Type B pancreatic cell (in vitro differentiated cells): ENCODE measurements at places on chromosomes 7 and 10. TPM values are rescaled to one million over a fixed set of nuclear protein-coding genes. Genes with fewer than 3 reads are reported as not detected.

DNA sequence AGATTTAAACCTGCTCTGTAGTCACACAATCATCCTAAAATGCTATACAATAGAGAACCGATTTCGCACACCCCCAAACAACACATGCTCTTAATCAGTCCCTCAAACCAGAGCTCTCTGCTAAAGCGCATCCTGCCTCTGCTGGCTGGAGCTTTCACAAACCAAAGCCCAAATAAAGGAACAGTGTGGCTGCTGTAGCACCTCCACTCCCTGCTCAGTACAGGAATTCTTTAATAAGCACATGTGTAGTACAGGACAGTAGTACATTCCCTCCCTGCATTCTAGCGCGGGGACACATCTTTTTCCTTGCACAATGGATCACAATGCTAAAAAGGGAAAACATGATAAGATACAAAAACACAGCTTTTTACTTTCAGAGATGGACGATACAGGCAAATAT, 684.6 kb downstream of the MAGI2 start:
- DNase-seq: no peak

The LIPN gene
- total RNA-seq: 0.24 and 1.5 TPM in 2 replicates

The PRKG1 gene
- total RNA-seq: 7.4 and 12.3 TPM in 2 replicates

- DNase-seq: peak; percentile 68
Measured at GRCh38 chr7:157483971-157484410, 147.2 kb downstream of the DNAJB6 start.

DNA sequence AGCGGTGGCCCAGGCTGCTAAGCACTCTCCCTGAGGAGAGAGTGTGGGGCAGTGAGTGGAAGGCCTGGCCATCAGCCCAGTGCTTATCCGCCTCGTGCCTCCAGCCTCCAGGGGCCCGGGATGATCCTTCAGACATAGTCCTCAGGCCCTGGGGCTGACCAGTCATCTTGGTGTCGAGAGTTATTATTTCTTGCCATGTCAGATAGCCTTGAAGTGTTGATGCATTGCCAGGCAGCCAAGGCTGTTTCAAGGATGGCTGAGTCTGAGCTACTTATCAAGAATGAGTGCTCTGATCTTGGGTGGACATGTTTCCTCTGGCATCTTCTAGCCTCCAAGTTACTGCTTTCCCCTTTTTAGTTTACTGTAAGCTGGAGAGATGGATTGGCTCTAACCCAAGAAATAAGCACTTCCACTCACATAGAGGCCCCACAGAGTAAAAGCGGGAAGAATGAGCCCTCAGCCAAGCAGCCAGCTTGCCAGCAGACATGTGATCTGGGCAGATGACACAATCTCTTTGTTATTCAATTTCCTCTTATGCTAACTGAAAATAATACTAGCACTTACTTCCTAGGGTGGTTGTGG, 136.5 kb upstream of the NAMPT start:
- DNase-seq: no peak

The AGMO gene
- 0.41 and 1.0 TPM in 2 replicates for total RNA-seq

DNA sequence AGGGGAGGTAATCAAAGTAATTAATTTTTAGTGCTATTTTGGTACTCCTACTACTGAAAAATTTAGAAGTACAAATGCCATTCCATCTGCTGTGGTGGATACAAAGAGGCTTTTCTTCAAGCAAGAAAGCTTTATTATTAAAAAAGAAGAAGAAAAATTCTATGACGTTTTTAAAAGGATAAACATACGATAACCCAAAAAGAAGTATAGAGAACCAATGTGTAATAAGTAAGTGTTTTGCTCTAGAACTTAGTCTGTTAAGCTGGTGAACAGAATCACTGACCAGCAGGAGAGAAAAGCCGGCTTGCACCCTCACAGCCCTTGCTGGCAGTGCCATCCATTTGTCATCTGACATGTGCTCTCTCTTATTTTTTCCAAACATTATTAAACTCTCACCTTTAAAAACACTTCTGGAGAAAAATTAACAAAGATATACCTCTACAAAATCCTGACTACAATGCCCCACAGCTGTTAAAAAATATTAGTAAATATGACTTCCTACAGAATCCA, 81.5 kb downstream of the SRPK2 start:
- no peak for DNase-seq

DNA sequence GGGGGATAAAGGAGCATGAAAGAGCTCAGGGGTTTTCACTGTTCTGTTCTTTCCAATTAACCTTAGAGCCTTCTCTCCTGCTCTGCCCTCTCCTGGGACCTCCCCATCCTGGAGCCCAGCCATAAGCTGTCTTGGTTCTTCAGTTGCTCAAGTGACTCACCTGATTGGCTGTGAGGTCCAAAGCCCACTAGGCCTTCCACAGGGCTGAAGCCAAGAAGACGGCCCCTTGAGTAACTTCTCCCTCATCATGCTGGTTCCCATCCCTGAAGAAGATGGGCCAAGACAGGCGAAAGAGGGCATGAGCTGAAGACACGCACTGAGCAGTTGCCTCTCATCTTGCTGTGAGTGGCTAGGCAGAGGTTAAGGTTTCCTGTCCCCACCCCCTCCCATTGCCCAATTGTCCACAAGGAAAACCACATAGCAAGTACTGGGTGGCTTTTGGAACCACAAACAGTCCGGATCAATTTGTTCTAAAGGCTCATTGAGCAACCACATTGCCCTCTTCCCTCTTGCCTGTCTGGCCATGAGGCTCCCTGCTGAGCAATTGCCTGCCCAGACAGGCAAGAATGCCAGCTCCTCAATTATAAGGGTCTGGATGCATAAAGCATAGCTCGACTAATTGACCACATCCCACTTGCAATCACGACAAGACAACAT, 43.9 kb upstream of the GPAM start:
- no peak for DNase-seq

GRCh38 chr10:49157229-49157628, 23.4 kb upstream of the FAM170B start:
- DNase-seq: no peak

DNA sequence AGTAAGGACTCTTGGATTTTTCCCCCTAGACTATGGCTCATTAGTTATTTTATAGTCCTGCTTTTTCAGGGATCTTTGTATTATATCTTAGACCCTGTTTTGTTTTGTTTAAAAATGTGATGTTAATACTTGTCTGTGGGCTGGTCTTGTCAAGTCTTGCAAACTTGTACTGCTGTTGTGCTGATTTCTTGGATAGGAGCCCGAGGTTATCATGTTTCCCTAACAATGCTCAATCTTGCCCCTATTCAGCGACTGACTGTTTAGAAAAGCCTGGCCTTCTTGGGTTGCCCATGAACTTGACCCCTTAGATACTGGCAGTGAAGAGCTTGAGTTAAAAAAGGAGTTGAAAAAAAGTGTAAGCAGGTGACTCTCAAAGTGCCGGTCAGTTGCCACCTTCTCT, 115.7 kb downstream of the KIAA1217 start:
- DNase-seq: no peak

GRCh38 chr7:11742496-11742895, 89.5 kb downstream of the THSD7A start:
- no peak for DNase-seq

DNA sequence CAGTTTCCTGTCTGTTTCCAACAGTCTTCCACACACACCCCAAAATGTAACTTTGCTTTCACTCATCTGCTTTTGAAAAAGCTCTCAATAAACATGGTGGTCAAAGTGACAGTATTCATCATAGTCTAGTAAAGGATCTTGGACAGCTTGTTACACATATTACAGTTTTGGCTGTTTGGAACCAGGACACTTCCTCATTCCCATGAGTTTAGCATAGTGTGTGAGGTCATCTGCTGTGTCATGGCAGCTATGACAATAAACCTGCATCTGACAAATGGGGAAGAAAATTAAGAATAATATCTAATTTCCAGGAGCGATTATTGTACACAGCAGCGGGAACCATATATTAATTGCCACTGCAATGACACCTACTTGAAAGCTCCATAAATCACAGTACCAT, 184.3 kb upstream of the SLC26A5 start:
- DNase-seq: no peak

DNA sequence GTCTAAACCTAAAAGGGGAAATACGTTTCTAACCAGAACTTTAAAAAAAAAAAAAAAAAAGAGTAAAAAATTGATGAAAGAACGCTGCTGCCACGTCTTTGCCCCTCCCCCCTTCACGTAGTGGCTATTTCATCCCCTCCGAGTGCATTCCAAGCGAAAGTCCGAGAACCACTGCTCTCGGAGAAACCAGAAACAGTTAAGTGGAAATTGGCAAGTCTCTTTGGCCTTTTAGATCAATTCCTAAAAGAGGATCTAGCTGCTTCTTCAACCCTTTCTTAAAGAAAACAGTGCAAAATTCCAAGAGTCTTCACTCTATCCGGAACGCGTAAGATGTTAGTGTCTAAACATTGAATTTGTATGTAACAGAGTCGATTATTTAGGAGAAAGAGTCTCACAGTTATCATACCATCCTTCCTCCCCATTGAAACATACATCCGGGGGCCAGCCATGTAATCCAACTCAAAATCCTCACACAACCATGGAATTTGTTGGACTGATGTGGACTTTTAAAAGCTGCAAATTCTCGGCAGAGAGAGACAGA, 1.1 kb downstream of the P4HA1 start:
- no peak for DNase-seq

The PRF1 gene
- total RNA-seq: not detected in 2 replicates

DNA sequence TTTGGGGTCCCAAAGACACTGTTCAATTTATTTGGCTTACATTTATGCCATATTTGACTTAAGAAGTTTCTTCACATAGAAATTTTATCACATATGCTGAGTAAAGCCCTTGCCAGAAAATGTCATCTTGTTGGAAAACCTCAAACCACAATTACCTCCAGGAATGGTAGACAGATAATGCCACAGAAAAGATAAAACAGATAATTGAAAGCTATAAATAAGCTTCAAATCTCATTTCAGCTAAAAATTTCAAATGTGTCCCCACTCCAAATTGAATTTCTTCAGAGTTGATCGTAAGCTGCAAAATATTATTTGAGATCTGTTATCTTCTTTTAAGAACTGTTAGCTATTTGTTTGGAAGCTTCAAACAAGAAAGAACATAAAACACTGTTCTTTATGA, 176.4 kb upstream of the PTN start:
- no peak for DNase-seq

The COL1A2 gene
- 23.0 and 692 TPM in 2 replicates for total RNA-seq

DNA sequence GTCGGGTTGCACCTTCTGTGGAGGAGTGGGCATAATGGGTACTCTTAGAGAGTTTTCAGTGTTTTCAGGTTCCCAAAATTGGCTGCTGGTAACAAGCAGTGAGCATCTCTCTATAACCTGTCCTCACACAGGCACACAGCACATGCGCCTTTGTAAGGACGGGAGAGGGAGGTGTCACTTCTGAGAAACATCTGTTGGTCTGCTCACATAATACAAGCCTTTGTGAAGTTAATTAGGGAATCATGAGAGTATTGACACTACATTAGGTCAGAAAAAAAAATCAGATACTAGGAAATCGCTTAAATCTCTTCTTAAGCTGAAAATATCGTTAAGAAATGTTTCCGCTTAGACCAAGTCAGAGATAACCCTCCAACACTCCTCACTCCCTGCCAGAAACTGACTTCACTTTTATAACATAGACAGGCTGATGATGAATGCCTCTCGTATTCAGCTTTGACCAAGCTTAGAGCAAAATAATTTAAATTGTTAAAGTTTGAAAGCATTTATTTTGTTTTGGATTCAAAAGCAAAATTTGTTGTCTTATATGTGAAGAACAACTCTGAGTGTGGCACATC, 769.7 kb downstream of the TNS3 start:
- DNase-seq: no peak

DNA sequence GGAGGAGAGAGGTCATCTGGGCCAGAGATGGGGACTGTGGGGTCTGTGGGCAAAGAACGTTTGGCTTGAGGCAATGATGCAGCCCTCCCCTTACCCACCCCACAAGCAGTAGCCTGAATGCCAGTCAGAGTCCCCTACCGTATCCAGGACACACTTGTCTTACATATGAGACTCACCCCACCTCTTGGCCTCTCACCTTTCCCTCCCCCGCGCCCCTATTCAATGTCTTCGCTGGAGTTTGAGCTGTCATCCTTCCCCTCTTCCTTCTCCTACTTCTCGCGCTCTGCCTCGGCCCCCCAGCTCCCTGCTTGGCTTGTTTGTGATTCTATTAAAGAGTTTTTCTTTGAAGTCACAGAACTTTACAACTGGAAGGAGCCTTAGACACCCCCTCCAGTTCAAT, 8.9 kb downstream of the PRRT4 start:
- DNase-seq: no peak

The GIMAP8 gene
- not detected in 2 replicates for total RNA-seq

- no peak for DNase-seq
Measured at GRCh38 chr7:26580711-26581110, 283.7 kb downstream of the SKAP2 start.

DNA sequence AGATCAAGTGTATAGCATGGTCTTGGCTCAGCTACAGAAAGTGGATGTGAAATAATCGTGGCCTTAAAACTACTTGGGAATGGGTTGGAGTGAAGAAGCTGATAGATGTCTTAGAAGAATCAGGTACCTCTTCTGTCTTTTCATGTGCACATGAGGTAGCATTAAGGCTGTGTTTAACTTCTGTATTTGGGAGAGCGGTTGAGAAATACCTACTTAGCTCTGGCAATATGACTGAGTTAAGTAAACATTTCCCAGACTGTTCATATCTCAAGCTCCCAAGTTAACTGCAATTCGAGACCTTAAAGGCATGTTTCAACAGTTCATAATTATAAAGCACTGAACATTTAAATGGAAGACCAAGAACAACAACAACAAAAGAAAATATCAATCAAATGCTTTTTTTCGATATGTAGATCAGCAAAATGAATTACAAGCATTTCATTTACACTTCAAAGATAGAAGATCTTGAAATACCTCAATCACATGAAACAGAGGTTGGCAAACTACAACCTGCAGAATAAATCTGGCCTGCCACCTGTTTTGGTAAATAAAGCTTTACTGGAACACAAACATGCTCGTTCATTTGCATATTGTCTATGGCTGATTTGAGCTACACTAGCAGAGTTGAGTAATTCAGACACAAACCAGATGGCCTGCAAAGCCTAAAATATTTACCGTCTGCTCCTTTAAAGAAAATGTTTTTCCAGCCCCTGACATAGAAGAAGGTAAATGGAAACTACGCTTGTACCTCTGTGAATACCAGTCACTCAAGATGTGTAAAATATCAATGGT, 337.1 kb upstream of the GLI3 start:
- no peak for DNase-seq

GRCh38 chr7:83697804-83698530, 49.0 kb upstream of the SEMA3E start:
- no peak for DNase-seq

The TMEM236 gene
- total RNA-seq: 11.6 and 14.7 TPM in 2 replicates

The HTR5A gene
- not detected in 2 replicates for total RNA-seq

The EPDR1 gene
- 0.90 and 6.1 TPM in 2 replicates for total RNA-seq

GRCh38 chr10:86393862-86394455, 27.4 kb upstream of the GRID1 start:
- DNase-seq: no peak

The ZSCAN21 gene
- 11.9 and 16.4 TPM in 2 replicates for total RNA-seq

DNA sequence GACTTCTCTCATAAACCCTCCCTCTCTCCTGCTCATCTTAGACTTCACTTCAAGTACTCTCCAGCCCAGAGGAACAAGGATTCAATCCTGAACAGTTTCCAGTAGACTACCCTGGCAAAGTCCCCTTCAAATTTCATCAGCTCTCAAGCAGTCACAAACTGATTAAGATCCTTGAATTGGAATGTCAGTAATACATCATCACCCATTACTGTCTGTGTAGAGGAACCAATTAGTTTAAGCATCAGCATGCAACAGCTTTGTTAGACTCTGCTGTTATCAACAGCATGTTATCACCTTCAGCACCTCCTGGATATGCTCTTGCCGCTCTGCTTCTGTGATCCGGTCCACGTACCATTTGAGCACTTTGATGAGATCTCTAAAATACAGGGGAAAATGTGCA, 307.0 kb upstream of the IMMP2L start:
- no peak for DNase-seq

GRCh38 chr10:68175949-68176348, 56.0 kb downstream of the ATOH7 start:
- DNase-seq: no peak

The AS3MT gene
- total RNA-seq: 4.2 and 4.9 TPM in 2 replicates
